Osteoblast (primary cell): ENCODE measurements at places on chromosomes 11 and 22.

DNA sequence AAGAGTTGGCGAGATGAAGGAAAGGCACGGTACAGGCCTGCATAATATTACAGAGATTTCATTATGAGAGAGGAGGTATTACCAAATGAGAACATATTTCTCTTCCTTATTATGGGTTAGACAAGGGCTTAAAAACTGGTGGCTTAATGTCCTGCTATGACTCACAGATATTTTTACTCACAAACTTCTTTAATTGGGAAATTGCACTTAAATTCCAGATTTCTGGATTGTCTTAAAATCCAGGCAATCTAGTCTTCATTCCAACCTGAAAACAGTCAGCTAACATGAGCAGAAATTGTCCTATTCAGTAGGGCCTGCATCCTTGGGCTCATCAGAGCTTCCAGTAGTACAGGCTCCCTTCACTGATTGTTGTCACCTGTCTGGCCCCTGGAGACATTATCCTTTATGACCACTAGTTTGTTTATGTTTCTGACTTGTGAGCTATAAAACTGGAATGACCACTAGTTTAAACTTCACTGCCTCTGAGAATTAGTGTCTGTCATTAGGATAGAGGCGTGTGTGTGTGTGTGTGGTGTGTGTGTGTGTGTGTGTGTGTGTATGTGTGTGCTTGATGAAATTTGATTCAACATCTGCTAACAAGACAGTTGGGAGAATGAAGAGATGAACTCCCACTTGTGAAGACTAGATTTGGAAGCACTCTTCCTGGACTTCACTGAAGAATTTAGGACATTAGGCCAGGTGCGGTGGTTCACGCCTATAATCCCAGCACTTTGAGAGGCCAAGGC, 25.1 kb downstream of the DBX1 start:
- no peaks in the 10 kb centered on the region for H3K27me3 ChIP-seq
- DNase-seq = peak; percentile 43
- no peak overlapping the region for H3K4me3 ChIP-seq

DNA sequence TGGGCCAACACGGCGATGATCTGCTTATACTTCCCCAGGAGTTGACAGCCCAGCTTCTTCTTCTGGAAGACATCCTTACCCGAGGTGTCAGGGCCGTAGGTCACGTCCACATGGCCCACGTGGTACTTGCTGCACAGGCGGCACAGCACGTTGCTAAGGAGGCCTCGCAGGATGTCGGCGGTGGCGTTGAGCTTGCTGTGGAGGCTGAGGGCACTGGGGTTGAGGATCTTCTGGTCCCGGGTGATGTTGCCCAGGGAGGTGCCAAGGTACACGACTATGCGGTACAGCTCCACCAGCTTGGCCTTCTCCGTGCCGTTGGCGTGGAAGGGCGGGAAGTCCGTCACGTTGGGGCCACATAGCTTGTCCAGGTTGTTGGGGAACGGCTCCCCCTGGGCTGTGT, 2.9 kb downstream of the LIF start:
- H3K36me3 ChIP-seq = peaks cover 42% of the 10 kb centered on the region
- no peaks in the 10 kb centered on the region for H3K27me3 ChIP-seq
- H3K4me3 ChIP-seq = peak overlapping the region; percentile 93
- peak; percentile 52 for DNase-seq
- peak overlapping the region; percentile 96 for H3K27ac ChIP-seq

DNA sequence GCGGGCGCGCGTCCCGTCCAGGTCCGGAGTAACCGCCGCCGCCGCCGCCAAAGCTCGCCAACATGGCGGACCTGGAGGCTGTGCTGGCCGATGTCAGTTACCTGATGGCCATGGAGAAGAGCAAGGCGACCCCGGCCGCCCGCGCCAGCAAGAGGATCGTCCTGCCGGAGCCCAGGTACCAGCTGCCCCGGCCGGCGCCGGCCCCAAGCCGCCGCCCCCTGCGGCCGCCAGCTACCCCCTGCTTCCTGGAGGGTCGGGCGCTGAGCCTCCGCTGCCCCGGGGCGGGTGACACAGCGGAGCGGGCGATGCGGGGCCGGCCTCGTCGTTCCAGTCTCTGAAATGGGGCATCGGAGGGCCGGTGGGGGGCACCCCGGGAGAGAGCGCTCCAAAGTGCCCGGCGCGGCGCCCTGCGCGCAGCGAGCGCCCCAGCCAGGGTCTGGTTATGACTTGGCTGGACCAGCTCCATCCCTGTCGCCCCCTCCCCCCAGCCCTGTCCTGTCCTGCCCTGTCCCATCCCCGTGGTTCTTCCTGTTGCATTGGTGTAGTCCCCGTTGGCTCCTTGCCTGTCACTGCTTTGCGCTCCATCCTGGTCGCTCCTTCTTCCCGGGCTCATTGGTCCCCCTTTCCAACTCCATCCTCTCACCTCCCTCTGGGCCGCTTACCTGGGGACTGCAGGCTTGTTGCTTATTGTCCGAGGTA, 653 bp downstream of the GRK3 start:
- peak overlapping the region; percentile 76 for H3K4me3 ChIP-seq
- no peak overlapping the region for H3K27ac ChIP-seq
- H3K27me3 ChIP-seq = peaks cover 12% of the 10 kb centered on the region
- peak; percentile 73 for DNase-seq
- H3K36me3 ChIP-seq = no peaks in the 10 kb centered on the region

- no peaks in the 10 kb centered on the region for H3K36me3 ChIP-seq
- peaks cover 11% of the 10 kb centered on the region for H3K4me1 ChIP-seq
- H3K4me3 ChIP-seq = peak overlapping the region; percentile 47
- peak; percentile 82 for DNase-seq
- peaks cover 24% of the 10 kb centered on the region for H3K27me3 ChIP-seq
- peak overlapping the region; percentile 20 for H3K27ac ChIP-seq
Measured at GRCh38 chr22:36220451-36220921, 18.8 kb downstream of the APOL2 start.

DNA sequence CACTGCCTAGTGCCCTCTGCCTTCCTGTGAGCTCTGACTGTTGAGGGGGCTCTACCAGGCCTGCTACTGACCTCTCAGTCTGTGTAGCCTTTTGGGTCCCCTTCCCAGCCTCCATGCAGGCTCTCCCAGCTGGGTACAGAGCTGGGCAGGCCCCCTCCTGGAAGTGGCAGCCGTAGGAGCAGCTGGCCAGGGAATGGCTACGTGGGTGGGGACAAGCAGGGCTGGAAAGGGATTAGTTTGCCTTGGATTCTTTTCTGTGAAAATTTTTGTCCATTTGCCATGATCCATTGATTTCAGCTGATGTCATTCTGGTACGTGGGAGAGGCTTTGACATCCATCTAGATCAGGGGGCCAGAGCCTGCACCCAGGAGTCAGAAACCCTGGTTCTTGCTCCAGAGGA, 23.9 kb upstream of the NECTIN1 start:
- H3K27me3 ChIP-seq = peaks cover 15% of the 10 kb centered on the region
- no peaks in the 10 kb centered on the region for H3K36me3 ChIP-seq
- no peak overlapping the region for H3K4me3 ChIP-seq
- no peak overlapping the region for H3K27ac ChIP-seq
- H3K4me1 ChIP-seq = peaks cover 5% of the 10 kb centered on the region
- peak; percentile 85 for DNase-seq
